ENCODE measurements at places on chromosomes 3 and 15.
A peak's percentile ranks its signal among the peaks of the same experiment; 100 is the strongest.

DNA sequence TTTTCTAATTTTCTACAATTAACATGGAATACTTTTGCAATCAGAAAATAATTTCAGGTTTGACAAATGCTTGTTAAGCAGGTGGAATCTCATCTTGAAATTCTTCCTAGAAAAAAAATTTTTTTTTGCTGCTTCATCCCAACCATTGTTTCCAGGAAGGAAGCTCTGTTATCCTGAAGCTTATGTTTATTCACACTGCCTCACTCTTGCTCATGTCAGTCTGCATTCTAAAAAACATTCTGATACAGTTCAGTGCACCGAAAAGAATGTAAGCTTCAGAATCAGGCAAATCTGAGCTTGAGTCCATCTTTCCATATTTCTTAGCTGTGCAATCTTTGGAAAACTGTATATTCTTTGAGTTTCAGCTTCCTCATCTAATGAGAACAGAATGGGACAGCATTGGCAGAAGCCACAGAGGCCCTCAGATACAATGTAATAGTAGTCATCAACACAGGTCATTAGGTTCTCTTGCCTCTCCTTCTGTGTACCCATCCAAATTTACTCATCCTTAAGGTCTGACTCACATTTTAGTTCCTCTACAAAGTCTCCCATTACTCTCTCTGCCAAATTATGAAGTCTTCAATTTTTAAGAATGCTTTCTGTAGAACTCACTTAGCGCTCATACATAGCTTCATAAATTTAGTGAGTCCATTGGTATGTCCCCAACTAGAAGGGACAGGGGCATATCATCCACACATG lies 881.8 kb upstream of the NR2F2 start:
- no peak for DNase-seq

- no peak for DNase-seq
These were observed 70.9 kb downstream of the CHAC1 start for GRCh38 chr15:41024131-41024530.

GRCh38 chr3:8201886-8202285 lies 299.7 kb upstream of the LMCD1 start:
- no peak for DNase-seq

DNA sequence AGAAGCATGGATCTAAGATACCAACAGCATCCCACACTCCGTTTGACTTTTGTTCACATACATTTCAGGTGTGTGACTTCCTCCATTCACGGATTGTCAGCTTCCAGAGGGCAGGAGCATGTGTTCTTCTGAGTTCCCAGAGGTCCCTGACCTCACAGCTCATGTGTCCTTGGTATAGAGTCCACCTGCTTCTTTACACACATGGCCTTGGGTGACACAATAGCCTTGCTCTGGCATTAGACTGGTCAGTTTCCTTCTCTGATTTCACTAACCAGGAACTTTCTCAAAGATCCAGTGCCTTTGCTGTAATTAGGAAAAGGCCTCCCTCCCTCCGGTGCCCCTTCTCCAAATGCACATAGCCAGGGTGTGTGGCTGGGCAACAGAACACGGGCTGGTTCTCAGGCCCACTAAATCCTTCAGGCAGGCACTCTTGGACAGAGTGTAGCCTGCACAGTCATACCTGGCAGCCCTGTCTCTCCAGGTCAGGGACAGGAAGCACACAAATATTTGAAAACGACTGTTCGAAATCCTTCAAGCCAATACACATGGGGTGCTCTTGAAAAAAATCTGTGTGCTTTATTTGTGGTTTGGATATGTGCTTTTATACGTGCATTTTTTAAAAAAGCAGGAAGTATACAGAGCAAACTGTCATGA lies 81.1 kb downstream of the TRIM42 start:
- DNase-seq = no peak

GRCh38 chr3:155846119-155846518 lies 8.1 kb downstream of the SLC33A1 start:
- no peak for DNase-seq

DNA sequence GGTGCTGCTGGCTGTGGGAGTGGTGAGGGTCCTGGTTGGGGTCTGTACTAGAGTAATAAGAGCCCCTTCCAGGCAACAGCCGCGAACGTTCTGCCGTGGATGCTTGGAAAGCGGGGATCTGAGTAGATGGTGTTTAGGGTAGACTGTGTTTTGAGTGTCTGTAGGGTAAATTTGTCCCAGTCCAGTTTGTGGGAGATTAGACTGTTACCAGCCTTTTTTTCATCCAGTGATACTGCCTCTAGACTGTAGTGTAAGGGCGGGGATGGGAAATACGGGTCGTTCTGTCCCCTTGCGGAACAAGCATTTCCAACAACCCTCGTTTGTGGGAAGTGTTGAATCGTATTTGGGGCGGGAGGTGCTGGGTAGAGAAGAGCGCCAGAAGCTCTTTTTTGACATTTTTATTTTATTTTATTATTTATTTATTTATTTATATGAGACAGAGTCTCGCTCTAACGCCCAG lies 424 bp downstream of the HAUS2 start:
- peak; percentile 52 for DNase-seq

DNA sequence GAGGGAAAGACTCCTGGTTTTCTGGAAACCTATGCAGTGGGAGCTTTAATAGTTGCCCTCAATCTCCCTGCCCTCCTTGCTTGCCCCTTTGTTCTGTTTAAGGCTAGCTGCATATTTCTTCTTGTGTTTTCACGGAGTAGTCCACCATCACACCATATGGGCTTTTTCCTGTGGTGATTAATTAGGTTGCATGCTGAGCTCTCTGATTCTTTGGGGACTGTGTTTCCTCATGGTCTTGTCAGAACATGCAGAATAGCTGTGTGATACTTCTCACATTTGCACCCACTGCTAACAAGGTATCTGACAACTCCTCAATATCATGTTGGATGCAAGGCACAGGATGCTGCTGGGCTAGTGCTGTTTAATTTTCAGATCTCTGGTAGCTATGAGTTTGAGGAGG lies 139.6 kb downstream of the PTPRG start:
- DNase-seq = no peak

- DNase-seq = no peak
These were observed 18.5 kb downstream of the ZNF609 start for GRCh38 chr15:64478863-64479262.

DNA sequence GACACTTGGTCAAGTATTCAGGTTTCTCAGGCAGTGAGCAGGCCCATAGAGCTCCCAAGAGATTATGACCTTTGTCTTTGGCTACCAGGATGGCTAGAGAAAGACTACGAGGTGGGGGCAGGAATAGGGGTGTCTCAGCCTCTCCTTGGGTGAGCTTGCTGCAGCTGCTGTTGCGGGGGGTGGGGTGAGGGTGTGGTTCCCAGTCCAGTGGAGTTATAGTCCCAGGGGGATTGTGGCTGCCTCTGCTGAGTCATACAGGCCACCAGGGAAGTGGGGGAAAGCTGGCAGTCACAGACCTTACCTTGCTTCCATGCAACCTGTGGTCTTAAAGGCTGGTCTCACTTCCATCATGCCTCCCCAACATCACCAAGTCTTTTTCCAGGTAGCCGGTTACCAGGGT lies 31.7 kb downstream of the ATP2C1 start:
- no peak for DNase-seq

DNA sequence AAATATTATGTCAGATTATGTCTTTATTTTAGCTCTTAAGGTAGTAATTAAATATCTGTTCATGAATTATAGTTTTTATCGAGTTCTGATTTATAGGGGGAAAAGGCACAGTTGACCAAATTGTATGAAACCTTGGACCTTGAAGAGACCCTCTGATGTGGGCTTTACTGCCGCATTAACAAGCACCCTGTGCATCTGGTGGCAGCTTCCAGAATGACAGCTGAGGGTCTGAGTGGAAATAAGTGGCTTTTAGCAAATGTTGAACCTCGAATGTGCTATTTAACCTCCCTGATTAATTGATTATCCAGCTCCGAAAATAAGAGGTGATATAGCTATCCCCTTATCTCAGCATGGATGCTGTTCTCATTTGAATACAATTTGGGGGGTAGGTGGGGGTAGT lies 87.0 kb downstream of the TMEM108 start:
- DNase-seq = no peak

DNA sequence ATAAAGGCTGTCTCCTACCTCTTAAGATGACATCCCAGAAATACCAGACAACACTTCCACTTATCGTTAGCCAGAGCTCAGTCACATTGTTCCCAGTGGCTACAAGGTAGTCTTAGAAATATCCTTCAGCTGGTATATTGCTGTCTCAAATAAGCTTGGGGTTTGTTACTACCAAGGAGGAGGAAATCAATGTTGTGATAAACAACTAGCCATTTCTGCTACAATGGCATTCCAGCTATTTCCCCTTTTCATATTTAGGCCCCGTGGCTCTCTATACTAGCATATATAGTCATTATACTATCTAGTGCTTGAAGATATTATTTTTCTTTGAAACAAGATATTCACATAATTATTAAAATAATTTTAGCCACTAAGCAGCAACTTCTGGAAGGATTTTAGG lies 56.5 kb downstream of the VPS8 start:
- no peak for DNase-seq

DNA sequence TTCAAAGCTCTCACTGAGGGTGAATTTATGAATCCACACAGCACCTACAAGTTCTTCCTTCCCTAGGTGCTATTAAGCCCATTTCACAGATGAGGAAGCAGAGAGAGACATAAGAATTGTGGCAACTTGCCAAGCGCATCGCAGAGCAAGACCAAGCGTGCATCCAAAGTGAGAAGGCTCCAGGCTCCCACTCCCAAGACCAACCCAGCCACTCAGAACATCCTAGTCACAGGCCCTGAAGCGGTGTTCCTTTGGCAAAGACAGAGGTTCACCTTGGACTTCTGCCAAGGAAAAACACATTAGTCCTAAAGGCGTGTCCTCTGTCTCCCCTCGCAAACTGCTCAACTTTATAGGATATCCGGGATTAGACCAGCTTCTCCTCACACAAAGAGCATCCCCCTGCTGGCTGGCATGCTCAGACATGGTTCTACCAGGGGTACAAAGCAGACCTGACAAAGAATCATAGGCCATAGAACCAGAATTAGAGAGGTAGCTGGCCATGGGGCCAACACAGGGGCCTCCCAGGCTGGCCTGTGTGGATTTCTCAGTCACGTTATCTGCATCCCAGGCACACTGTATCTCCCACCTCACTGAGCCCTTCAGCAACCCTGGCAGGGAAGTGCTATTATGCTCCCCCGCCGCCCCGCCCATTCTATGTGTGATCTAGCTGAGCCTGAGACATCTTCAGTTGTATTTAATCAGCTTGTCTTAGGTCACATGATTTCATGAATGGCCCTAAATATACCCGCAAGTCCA lies 160.2 kb downstream of the FOXP1 start:
- DNase-seq = no peak

DNA sequence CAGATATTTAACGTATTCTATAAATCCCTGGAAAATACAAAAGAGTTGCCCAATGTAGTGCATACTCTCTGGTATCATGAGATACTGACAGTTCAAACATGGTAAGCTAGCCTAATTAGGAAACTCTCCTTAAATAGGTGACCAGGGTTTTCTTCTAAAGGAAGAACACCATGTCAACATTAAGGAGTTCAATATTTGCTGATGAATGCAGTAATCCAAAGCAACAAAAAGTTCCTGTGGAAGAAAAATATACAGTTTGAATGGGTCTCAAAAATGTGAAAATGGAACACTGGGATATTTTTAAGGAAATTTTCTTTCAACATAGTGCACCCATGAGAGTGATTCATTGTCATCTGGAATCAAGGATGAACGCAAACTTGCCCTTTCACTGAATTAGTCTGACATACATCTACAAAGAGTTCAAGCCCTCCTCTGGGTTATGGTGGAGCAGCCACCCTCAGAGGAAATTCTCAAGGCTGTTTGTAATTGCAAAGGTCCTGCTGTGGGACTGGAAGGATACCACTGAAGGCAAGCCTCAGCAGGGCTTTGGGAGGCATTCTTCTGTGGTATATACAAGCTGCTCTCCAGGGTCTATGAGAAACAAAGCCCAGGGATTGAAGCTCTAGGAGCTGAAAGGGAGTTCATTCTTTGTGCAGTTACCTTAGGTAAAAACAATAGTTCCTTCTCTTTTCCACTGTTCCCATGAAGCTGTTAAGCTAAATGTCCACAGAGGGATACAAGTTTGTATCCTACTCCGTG lies 700.3 kb downstream of the TUSC7 start:
- no peak for DNase-seq

DNA sequence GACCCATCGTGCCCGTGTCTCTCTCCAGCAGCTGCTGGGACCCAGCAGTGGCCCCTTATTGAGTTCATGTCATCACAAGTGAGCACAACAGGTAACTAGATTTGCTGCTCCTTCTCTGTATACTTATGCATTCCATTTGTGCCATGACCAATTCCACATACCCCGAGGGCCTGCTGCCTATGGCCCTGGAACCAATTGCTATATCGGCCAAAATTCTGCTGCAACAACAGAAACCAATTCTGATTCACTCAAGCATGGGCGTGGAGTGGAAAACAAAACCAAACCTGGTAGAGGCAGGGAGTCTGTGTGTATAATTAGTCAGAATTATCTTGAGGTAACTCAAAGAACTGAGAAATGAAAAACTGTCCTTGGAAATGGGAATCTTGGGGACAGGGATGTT lies 516.6 kb downstream of the EPHB1 start:
- no peak for DNase-seq

DNA sequence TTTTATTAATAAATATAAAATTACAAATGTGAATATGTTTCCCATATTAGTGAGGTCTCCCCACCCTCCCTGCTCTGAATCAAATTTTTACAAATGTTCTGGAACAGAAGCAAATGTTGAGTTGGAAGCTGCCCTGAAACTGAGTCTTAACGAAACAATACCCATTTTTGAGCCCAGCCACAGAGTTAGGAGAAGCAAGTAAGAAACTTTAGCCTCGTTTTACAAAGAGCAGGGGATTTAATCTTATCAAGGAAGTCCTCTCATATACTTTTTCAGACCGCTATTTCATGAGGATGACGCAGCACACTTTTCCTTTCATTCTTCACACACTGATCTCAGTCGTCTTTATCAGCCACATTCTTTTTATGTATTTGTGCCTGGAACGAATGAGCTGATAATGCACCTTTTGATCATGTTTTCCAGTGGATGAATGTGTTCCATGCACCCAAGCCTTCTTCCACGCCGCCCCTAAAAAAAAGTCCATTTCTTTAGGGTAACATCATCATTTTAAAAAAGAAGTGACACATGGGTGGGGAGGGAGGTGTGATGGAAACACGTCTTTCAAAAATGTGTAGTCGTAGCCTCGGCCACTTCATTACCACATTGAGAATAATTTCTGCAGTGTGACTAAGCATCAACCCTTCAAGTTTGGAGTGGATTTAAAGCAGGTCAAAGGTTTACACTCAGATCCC lies 48.1 kb downstream of the SETMAR start:
- DNase-seq = peak; percentile 40

- peak; percentile 37 for DNase-seq
These were observed 32.4 kb upstream of the ALDH1L1 start for GRCh38 chr3:126212620-126213378.

- DNase-seq = peak; percentile 16
These were observed 175.4 kb downstream of the MBNL1 start for GRCh38 chr3:152444029-152444641.

Measured in GM13977 (cell line).